ENCODE measurements at places on chromosomes 12 and 14.

DNA sequence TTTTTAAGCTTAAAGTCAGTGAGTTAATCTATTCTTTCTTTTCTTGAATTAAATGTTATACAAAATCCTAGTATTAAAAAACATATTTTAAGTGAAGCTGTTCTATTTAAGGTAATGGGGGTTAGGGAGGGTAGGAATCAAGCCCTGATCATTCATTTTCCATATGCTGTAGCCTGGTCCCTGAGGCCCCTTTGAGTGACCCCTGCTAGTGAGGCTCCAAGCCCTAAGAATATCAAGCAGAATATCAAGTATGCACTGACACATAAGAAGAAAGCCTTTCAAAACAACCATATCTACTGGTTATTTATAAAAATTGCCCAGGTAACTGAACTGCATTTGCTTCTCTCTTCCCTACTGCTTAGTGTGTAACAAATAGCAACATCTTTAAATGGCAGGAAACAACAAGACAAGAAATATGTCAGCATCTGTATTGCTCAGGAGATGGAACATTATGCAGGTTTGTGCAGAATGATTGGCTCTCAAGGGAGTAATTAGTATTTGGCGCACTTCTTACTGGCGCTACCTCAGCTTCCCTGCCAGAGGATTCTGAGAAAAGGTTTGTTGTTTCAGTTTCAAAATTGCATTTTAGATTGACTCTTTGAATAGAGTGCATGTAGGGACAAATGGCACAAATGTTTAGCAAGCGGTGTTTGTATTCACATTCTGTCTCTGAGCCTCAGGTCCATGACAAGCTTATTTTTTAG is 223.0 kb downstream of the DUSP6 start:
- DNase-seq = no peak

- no peak for DNase-seq
Measured at GRCh38 chr12:14284184-14284722, 81.2 kb upstream of the ATF7IP start.

DNA sequence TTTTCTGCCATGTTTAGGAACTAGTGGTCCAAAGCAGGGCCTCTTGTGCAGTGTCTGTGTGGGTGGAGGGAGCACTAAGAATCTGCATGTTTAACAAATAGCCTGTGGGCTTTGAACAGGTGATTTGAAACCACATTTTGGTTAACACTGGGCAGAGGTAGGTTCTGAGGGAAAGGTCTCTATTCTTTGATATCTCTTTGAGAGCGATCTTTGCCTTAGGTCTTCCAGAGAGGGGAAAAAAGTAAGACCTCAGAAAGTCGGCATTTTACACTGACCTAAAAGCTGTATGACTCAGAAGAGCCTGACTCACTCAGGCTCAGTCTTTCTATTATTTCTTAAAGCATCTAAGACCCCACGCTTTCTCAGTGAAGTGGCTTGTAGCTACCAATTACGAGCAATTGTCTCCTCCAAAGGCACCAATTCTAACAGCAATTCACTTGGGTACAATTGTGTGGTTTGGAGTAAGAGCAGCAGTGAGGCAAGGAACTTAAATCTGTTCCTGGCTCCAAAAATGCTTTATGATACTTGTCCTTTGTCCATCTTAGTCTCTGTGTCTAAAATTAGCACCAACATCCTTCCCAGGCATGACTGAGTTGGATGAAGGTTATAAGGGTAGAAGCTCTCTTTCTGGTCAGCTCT is 8.8 kb downstream of the EIF2B2 start:
- peak; percentile 69 for DNase-seq

DNA sequence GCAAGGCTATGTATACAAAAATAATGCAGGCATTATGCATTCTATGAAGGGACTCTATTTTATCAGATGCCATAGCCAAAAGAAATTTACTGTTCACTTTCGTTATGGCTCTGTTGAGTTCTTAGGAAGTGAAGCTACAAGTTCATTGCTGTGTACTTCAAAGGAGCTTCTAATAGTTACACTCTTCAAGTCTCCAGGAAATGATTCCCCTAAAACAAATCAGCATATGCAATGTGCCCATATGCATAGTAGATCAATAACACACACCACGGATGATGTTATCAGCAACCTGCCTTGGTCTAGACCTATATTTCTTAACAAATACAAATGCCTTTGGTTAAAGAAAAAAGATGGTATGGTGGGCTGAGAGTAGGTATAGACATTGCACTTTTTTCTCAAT is 83.4 kb downstream of the AKAP6 start:
- no peak for DNase-seq

DNA sequence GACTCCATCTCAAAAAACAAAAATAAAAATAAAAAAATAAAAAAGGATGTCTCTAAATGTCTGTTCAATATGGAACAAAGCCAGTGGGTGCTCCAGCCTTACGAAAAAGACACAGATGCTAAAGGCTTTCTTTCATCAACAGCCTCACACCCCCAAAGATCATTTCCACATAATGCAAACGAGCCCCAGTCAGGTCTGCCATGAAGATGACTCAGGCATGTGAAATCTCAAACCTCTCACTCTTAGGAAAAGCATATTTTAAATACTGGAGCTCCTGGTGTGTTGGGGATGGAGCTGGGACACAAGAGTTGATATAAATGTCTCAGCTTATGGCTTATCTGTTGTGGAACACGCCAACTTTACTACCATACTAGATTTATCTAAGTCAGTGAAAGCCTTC is 49.9 kb upstream of the PLXNC1 start:
- peak; percentile 94 for DNase-seq

GRCh38 chr12:15505616-15506015 is 183.3 kb downstream of the PTPRO start:
- peak; percentile 8 for DNase-seq

DNA sequence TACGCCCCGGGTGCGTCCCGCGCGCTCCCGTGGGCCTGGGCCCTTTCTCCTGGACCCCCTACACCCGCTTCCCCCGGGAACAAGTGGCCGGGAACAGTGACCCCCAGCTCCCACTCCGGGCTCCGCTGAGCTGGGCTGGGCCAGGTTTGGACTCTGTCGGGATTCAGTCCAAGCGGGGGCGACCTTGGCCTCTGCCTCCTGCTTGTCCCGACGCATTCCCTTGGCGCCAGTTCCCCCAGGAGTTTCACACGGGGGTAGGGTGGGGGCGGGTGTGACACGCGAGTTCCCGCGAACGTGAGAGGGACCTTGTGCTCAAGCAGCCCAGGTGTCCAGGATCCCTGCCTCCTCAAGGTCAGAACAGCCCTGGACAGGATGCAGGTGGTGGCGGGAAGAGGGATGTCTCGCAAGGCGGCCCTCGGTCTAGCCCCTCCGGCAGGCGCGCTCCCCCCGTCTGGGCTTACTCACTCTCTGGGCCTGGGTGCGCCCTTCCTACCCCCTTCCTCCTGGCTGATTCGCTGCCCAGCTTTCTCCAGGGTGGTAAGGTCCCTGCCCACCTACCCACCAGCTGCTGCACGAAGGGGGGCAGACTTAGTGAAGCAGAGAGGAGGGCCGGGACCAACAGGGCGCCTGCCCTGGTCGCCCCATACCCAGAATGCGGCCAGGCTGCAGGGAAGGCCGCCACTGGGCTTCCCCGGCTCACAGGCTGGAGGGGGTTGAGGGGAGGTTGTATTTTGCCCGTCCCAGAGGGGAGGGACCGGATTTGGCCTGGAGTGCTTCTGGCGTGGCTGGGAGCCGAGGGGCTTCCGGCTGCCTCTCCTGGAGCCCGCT is 862 bp downstream of the CRIP2 start:
- no peak for DNase-seq

DNA sequence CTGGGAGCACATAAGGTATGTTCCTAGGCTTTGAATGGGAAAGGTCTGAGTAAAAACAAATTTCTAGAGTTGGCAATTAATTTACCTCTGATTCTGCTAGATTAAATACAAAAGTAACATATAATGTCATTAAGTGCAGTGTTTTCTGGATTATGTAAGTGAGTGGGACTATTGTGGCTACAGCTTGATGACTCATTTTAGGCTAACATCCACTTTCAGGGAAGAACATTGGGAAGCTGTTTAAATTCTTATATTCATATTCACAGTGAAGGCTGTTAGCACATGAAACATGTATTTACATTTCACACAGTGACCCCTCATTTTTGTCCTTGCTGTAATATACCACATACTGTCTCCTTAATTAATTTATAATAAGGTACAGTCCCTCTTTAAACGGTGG is 13.2 kb upstream of the BMAL2 start:
- DNase-seq = peak; percentile 81

DNA sequence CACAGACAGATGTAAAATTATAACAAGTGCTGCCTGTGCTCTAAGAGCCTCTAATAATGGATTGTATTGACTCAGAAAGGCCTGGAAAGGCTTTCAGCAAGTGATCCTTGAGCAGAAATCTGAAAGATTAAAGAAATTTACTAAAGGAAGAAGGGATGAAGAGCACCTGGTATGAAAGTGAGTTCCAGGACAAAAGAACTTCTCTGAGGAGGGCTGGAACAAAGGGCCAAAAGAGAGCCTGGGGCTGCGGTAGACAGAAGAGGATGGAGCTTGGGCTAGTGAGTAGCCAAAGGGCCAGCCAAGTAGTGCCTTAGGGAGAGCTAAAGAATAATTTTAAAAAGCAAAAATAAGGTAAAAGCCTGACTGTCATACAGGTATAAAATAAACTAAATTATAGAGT is 44.0 kb downstream of the BCAT1 start:
- no peak for DNase-seq

GRCh38 chr14:66746316-66747006 is 238.5 kb downstream of the GPHN start:
- peak; percentile 32 for DNase-seq

DNA sequence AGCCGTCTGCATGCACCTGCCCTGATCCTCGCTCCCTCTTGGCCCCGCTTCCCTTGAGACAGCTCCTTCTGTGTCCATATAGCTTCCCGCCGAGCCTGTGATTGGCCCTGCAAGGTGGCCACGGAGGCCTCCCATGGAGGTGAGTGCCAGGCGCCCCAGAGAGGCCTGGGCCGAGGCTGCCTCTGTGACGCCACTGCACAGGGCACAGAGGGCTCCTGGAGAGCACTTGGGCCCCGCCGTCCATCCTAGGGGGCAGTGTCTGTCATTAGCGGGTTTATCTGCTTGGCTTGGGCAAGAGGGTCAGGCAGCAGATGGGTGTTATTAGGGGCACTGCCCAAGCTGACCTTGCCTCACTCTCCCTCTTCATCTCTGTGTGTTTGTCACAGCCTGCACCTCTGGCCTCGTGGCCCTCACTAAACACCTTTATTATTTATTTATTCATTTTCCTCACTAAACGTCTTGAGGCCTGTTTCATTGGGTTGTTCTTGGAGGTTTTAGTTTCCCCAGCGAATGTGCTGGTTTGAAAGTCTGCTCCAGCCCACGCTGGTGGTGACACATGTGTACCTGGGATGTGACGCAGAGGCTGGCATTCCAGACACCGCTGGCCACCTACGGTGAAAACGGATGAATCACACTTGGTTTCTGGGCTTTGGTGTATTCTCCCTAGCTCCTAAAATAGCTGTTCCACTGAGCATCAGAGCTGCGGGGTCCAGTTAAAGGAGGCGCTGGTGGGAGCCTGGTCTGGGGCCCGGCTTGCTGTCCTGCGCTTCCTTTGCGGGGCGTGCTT is 5.9 kb downstream of the ZFYVE21 start:
- peak; percentile 32 for DNase-seq

GRCh38 chr12:102417055-102417454 is 63.3 kb downstream of the IGF1 start:
- DNase-seq = no peak
